ENCODE measurements at places on chromosomes 2 and 18.
A peak's percentile ranks its signal among the peaks of the same experiment; 100 is the strongest.

- DNase-seq, result no peak
Observed at GRCh38 chr2:217016796-217017419, 157.0 kb upstream of the TNP1 start.

DNA sequence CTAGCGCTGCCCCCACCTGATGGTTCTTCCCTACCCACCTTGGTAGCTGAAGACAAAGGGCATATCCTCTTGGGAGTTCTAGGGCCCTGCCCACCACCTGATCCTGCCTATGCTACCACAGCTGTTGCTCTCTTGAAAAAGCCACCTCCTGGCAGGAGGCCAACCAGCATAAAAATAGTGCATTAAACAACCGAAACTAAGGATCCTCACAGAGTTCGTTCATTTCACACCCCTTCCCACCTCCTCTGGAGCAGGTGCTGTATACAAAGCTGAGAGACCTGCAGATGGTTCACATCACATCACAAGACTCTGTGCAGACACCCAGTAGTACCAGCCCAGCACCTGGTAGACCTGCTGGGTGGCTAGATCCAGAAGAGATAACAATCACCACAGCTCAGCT, 1348.0 kb upstream of the TMEFF2 start:
- no peak for DNase-seq

DNA sequence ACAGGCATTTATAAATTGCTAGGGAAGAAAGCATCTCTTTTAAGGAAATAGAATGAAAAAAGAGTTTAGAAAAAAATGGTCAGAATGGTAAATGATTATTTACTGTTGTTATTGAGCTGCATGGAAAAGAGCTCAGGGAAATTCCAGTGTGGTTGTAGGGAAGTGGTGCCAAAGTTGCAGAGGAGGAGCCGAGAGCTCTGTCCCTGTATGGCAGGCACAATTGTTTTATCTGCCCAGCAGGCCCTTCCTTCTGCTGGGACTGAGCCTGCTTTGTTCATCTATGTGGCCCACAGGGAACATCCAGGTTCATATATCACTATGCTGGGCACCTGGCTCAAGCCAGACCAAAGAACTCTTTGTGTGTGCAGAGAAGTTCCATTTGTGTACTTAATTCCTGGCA, 80.8 kb upstream of the AGAP1 start:
- DNase-seq, result no peak

DNA sequence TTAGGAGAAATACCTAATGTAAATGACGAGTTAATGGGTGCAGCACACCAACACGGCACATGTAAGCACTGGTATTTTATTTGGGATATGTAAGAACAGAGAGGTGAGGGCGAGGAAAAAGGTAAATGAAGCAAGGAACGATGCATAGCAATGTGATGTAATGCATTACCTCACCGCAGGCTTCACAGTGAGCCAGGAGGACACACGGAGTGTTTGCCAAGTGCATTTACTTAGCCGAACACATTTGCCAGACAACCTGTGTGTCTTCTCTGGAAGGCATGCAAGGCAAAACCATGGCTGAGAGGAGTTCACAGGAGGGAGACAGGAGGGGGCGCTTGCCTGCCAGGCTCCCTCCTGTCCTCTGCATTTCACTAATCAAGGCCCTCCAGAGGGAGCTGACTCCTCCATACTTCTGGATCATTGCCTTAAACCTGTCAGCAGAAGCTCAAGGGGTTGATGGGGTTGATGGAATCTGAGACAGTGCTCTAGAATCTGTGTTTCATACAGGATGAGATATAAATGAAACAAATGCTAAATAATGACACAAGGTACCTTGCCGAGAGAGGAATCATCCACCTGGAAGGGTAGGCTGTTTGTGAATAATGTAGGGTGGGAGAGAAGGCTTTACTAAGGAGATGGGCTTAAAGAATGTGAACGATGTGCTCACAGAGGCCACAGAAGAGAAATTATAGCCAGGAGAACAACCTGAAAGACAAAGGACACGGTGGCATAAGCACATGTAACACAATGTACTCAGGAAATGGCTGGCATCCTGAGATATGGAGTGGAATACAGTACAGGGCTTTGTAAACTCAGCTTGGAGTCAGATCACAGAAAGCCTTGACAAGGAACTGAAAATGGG, 9.1 kb upstream of the TPRKB start:
- no peak for DNase-seq

GRCh38 chr2:68870215-68870614, 982 bp downstream of the BMP10 start:
- DNase-seq, result no peak

DNA sequence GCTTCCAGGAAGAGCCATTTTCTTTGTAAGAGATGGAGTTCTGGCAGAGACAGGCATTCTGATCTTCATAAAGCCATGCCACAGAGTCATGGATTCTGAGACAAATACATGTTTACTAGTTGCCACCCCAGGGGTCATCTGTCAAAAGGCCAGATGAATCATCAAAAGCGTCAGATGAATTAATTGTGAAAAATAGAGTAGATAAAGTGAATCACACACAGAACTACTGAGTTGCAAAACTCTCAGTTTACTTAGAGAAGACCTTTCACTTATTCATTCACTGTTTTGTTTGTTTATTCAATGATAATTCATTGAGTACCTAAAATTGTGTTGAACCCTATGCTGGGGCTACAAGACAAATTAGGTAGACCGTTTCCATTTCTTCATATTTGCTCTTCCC, 157.7 kb upstream of the SERPINE2 start:
- DNase-seq, result no peak

GRCh38 chr2:159880729-159881128, 82.7 kb upstream of the CD302 start:
- peak; percentile 8 for DNase-seq

DNA sequence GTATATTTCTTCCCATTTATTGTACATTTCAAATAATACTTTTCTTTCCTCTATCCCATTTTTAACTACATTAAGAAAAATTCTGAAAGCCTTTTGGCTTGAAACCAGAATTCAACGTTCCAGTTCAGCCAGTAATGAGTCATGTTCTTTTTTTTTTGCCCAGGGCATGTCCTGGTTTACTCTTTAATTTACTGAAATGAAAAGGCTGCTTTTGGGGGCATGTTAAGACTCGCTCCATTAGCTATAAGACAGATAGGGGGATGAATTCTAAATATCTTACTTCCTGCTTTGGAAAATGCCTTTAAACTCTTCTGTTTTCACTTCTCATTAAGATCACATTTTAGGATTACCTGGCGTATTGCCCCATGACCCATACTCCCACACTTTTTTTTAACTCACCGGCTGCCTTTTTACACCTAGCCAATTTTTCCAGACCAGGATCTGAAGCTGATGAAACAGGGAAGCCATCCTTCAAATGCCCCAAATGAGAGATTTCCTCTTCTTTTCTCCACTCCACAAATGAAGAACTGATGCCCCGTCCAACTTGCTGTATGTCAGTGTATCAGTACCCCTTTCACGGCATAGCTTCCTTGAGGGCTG, 585 bp downstream of the ABCA12 start:
- no peak for DNase-seq

DNA sequence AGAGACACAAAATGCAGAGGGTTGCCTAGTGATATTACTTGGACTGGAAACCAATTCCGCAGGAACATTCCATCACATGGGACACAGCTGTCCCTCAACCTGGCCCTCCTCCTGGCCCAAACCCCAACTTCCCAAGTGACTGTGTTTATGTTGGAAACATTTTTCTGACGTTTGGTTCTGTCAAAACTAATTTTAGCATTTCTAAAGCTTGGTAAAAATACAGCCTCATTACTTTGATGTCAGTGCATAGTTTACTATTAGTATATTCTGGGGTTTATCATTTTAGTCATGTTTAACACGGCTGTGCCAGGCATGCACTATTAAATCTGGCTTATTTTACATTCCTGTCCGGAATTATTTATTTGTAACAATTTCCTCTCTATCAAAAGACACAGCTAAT, 69.9 kb downstream of the GLI2 start:
- DNase-seq, result no peak

- DNase-seq, result no peak
Observed at GRCh38 chr2:150484461-150485021, 2.9 kb downstream of the RND3 start.

DNA sequence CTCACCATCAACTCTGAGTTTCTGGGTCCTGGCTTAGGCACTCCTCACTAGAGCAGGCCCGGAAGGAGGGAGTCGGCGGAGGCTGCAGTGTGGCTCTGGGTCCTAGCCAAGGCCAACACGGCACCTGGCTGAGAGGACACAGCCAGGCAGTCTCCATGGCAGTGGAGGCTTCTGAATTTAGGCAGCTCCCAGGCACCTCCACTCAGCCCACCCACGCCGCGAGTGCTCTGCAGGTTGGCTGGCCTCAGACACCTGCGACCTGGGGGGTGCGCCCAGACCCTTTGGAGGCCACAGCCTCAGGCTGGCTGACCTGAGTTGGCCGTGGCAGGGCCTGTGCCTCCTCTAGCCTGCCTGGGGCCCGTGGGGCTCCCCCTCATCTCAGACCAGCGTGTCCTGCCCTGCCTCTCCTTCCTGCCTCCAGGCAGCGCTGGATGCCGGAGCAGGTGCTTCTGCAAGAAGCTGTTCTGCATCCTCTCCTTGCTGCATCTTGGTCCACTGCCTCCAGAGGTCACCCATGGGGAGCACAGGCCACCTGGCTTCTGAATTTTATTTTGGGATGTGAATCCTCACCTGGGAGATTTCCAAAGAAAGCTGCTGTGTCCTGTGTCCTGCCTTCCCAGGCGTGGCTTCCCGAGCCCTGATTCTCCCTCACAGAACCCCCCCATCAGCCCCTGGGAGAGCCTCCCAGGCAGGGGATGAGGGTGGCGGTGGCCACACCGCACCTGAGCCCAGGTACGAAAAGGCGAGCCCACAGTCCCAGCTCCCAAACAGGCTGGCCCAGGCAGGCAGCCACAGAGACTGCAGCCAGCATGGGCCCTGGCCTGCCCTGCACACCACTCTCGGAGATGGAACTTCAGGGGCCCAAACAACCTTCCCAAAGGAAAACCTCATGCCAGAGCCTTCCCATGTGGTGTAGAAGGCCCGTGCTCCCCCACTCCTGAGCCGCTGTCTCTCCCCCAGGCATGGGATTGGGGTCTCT, 23.4 kb downstream of the AQP12A start:
- no peak for DNase-seq

DNA sequence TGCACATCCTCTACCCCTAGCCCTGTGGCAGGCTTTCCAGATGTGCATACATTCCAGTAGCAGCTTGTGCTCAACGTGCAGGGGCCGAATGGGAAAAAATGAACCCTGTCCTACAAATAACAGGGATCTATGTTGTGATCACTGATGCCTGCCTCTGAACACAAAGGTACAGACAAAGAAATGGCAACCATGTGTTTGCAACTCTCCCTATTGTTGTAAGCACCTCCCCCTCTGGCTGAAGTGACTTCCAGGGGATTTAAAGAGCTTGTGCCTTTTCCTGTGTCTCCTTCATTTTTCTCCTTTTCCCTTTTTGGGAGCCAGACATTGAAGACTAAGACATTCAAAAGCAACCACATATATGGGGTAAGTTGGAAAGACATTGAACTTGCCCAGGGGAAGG, 21.6 kb downstream of the ARHGAP25 start:
- DNase-seq, result no peak

All from NCI-H187 (cell line).